ENCODE measurements at places on chromosomes 3 and 15.

GRCh38 chr3:67018105-67018788 is 20.1 kb downstream of the KBTBD8 start:
- H3K27me3 ChIP-seq = no peaks in the 10 kb centered on the region
- H3K4me1 ChIP-seq = peaks cover 14% of the 10 kb centered on the region
- peak overlapping the region; percentile 7 for H3K27ac ChIP-seq
- DNase-seq = no peak
- no peaks in the 10 kb centered on the region for H3K36me3 ChIP-seq

- peaks cover 14% of the 10 kb centered on the region for H3K4me1 ChIP-seq
- H3K27me3 ChIP-seq = no peaks in the 10 kb centered on the region
- DNase-seq = no peak
- no peak overlapping the region for H3K27ac ChIP-seq
- H3K4me3 ChIP-seq = peak overlapping the region; percentile 94
- peaks cover 3% of the 10 kb centered on the region for H3K36me3 ChIP-seq
Measured at GRCh38 chr3:142226474-142226873, 1.1 kb upstream of the GK5 start.

GRCh38 chr3:188598894-188599293 is 444.9 kb downstream of the LPP start:
- H3K4me3 ChIP-seq = no peak overlapping the region
- H3K36me3 ChIP-seq = no peaks in the 10 kb centered on the region
- no peaks in the 10 kb centered on the region for H3K4me1 ChIP-seq
- H3K27me3 ChIP-seq = no peaks in the 10 kb centered on the region

GRCh38 chr3:49255718-49256511 is 21.1 kb downstream of the C3orf62 start:
- no peaks in the 10 kb centered on the region for H3K36me3 ChIP-seq
- H3K4me1 ChIP-seq = no peaks in the 10 kb centered on the region
- no peak overlapping the region for H3K27ac ChIP-seq
- DNase-seq = no peak
- H3K27me3 ChIP-seq = peaks cover 8% of the 10 kb centered on the region
- H3K4me3 ChIP-seq = no peak overlapping the region

DNA sequence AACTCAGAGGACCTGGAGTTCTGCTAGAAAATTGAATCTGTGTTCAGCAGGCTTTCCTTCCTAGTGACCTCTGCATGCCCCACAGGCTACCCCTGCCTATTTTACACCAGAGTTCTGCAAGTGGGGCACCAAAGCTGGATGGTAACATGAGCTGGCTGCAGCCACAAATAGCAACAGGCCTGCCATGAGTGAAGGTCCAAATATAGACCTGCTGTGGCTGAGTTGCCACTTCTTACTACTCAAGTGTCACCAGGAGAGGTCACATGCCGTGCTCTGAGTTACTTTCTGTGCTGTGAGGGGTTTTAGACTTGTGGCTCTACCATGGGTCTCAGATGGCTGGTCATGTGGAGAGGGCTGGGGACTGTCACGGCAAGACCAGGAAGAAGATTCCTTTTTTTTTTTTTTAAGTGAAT is at the start of gene FSD2:
FSD2 (minus strand) TSS at position 76 of the 413 bp plus-strand sequence. CDS start 18,679 bp downstream, outside the sequence.
- DNase-seq = no peak
- H3K4me3 ChIP-seq = no peak within 1 kb of the TSS
- peaks cover 29% of the 10 kb centered on the region for H3K27me3 ChIP-seq
- H3K36me3 ChIP-seq = peaks cover 19% of the 10 kb centered on the region

- H3K4me3 ChIP-seq = no peak overlapping the region
- no peak overlapping the region for H3K27ac ChIP-seq
- DNase-seq = no peak
Measured at GRCh38 chr3:74539876-74540275, 74.6 kb downstream of the CNTN3 start.

GRCh38 chr3:21067031-21067813 is 683.8 kb downstream of the ZNF385D start:
- H3K27ac ChIP-seq = no peak overlapping the region
- H3K4me1 ChIP-seq = no peaks in the 10 kb centered on the region
- H3K36me3 ChIP-seq = no peaks in the 10 kb centered on the region

GRCh38 chr3:119601154-119601553 is 3.5 kb downstream of the PLA1A start:
- no peak overlapping the region for H3K4me3 ChIP-seq
- H3K36me3 ChIP-seq = no peaks in the 10 kb centered on the region
- H3K27ac ChIP-seq = no peak overlapping the region
- no peak for DNase-seq
- H3K4me1 ChIP-seq = no peaks in the 10 kb centered on the region
- H3K27me3 ChIP-seq = no peaks in the 10 kb centered on the region

GRCh38 chr3:111737047-111737705 is 121.9 kb upstream of the PHLDB2 start:
- no peak for DNase-seq
- H3K27ac ChIP-seq = no peak overlapping the region
- H3K36me3 ChIP-seq = no peaks in the 10 kb centered on the region
- H3K4me1 ChIP-seq = peaks cover 13% of the 10 kb centered on the region
- H3K4me3 ChIP-seq = no peak overlapping the region
- H3K27me3 ChIP-seq = no peaks in the 10 kb centered on the region

- DNase-seq = no peak
- no peak overlapping the region for H3K4me3 ChIP-seq
- no peaks in the 10 kb centered on the region for H3K27me3 ChIP-seq
- H3K4me1 ChIP-seq = no peaks in the 10 kb centered on the region
Measured at GRCh38 chr3:23086831-23087230, 116.3 kb upstream of the UBE2E2 start.

- H3K27ac ChIP-seq = peak overlapping the region; percentile 56
- peaks cover 12% of the 10 kb centered on the region for H3K4me1 ChIP-seq
- peak overlapping the region; percentile 89 for H3K4me3 ChIP-seq
- H3K36me3 ChIP-seq = peaks cover 11% of the 10 kb centered on the region
Measured at GRCh38 chr15:59371458-59372351, 966 bp downstream of the MYO1E start.

DNA sequence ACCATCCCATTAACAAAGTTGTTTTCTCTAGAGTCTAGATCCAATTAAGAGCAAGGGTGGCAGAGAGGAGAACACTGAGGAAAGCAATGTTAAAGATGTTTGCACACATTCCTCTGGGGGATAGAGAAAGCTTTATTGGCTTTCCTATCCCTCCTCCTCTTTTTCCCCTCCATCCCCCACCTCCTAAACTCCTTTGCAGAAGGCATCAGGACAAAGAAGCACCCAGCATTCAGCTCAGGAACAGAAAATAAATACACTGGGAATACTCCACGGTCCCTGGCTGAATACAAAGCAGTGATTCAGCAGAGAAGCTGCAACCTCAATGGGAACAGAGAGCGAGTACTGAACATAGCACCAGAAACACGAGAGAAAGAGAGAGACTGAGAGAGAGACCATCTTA is 21.9 kb downstream of the LSAMP start:
- no peak for DNase-seq
- H3K27ac ChIP-seq = no peak overlapping the region
- H3K4me1 ChIP-seq = no peaks in the 10 kb centered on the region
- no peaks in the 10 kb centered on the region for H3K36me3 ChIP-seq

GRCh38 chr3:66397745-66398144 is 103.1 kb downstream of the LRIG1 start:
- no peaks in the 10 kb centered on the region for H3K27me3 ChIP-seq
- DNase-seq = no peak
- H3K4me3 ChIP-seq = no peak overlapping the region
- peak overlapping the region; percentile 92 for H3K27ac ChIP-seq
- H3K36me3 ChIP-seq = peaks cover 25% of the 10 kb centered on the region

- H3K4me1 ChIP-seq = no peaks in the 10 kb centered on the region
- H3K27me3 ChIP-seq = no peaks in the 10 kb centered on the region
- H3K36me3 ChIP-seq = no peaks in the 10 kb centered on the region
- H3K4me3 ChIP-seq = no peak overlapping the region
- no peak for DNase-seq
- H3K27ac ChIP-seq = no peak overlapping the region
Measured at GRCh38 chr3:181847276-181847675, 135.6 kb downstream of the SOX2 start.

- no peak for DNase-seq
- peak overlapping the region; percentile 55 for H3K27ac ChIP-seq
- no peak overlapping the region for H3K4me3 ChIP-seq
- no peaks in the 10 kb centered on the region for H3K36me3 ChIP-seq
Measured at GRCh38 chr3:108293858-108294257, 2.5 kb upstream of the HHLA2 start.

GRCh38 chr15:83833569-83833968 is 179.6 kb downstream of the ADAMTSL3 start:
- H3K27me3 ChIP-seq = peaks cover 22% of the 10 kb centered on the region
- no peak for DNase-seq
- H3K4me1 ChIP-seq = no peaks in the 10 kb centered on the region
- H3K27ac ChIP-seq = no peak overlapping the region

GRCh38 chr3:20537234-20537633 is 351.2 kb upstream of the SGO1 start:
- H3K27me3 ChIP-seq = no peaks in the 10 kb centered on the region
- H3K4me1 ChIP-seq = no peaks in the 10 kb centered on the region
- H3K4me3 ChIP-seq = no peak overlapping the region
- no peak for DNase-seq
- H3K36me3 ChIP-seq = no peaks in the 10 kb centered on the region

GRCh38 chr15:40104296-40104864 is 4.3 kb downstream of the BMF start:
- no peak for DNase-seq
- H3K4me1 ChIP-seq = peaks cover 53% of the 10 kb centered on the region
- H3K4me3 ChIP-seq = peak overlapping the region; percentile 74
- no peaks in the 10 kb centered on the region for H3K27me3 ChIP-seq

DNA sequence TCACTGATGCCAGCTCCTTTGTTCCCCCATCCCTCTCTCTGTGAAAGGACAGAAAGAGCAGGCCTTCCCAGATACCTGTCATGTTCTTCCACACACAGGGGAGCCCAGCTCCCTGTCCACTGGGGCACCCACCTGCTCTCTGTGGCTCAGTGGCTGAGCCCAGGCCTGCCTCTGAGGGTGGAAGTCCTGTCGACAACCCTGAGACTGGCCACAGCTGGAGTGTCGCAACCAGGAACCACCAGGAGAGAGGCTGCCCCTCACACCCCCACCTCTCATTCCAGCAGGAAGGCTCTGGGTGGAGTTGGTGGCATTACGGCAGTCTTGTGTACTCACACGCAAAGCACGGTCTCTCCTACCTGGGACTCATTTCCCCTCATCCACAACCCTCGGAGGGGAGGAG is 66.3 kb downstream of the MEGF11 start:
- no peak for DNase-seq
- H3K4me1 ChIP-seq = peaks cover 3% of the 10 kb centered on the region
- H3K27me3 ChIP-seq = peaks cover 56% of the 10 kb centered on the region
- H3K27ac ChIP-seq = no peak overlapping the region

GRCh38 chr15:74137537-74137894 is 7.1 kb downstream of the ISLR2 start:
- H3K27ac ChIP-seq = no peak overlapping the region
- DNase-seq = no peak

- peaks cover 54% of the 10 kb centered on the region for H3K27me3 ChIP-seq
- H3K27ac ChIP-seq = no peak overlapping the region
- no peak for DNase-seq
- H3K36me3 ChIP-seq = peaks cover 6% of the 10 kb centered on the region
- H3K4me1 ChIP-seq = peaks cover 4% of the 10 kb centered on the region
- H3K4me3 ChIP-seq = peak overlapping the region; percentile 62
Measured at GRCh38 chr15:67862750-67863441, 23.1 kb upstream of the RNU6-1 start.

DNA sequence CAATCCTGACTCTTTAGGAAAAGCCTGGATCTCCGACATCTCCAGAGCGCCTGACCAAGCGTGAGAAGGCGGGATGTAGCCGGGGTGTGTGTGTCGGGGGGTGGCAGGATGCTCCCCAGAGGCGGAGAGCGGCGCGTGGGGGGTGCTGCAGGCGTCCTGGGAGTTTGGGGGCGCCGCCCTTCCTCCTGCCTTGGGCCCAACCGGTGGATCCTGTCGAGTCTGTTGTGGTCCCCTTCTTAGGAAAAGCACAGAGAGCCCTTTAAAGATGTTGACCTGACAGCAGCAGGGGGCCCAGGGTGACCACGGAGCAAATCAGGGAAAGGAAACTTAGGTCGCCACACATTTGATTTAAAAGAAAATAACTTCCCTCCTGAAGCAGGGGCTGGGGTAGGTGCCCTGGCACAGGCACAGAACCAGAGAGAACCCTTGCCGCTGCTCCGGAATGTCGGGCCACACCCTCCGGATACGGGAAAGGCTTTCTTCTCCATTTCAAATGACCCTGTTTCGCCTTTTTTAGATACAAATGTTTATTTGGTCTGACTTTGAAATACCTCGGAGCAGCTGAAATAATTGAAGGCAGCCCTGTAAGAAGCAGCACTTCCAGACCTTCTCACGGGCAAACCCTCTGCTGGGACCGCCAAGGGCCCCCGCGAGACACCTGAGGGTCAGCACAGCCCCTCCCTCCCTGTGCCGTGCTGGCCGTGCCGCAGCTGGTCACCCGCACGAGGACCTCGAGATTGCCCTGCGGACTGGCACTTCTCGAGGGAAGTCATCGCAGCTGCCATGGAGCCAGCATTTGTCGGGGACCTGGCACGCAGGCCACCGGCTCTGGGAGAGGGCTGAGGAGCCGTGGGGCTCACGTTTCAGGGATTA is 102.9 kb upstream of the KLF13 start:
- H3K36me3 ChIP-seq = no peaks in the 10 kb centered on the region
- peaks cover 4% of the 10 kb centered on the region for H3K4me1 ChIP-seq
- H3K27ac ChIP-seq = peak overlapping the region; percentile 66
- no peak overlapping the region for H3K4me3 ChIP-seq

GRCh38 chr3:60764870-60765269 is 486.4 kb downstream of the FHIT start:
- H3K27ac ChIP-seq = no peak overlapping the region
- H3K4me3 ChIP-seq = no peak overlapping the region
- no peaks in the 10 kb centered on the region for H3K36me3 ChIP-seq
- DNase-seq = no peak
- H3K27me3 ChIP-seq = no peaks in the 10 kb centered on the region

GRCh38 chr3:60262546-60262945 is 988.7 kb downstream of the FHIT start:
- H3K4me1 ChIP-seq = no peaks in the 10 kb centered on the region
- no peak overlapping the region for H3K4me3 ChIP-seq
- H3K27me3 ChIP-seq = peaks cover 9% of the 10 kb centered on the region

DNA sequence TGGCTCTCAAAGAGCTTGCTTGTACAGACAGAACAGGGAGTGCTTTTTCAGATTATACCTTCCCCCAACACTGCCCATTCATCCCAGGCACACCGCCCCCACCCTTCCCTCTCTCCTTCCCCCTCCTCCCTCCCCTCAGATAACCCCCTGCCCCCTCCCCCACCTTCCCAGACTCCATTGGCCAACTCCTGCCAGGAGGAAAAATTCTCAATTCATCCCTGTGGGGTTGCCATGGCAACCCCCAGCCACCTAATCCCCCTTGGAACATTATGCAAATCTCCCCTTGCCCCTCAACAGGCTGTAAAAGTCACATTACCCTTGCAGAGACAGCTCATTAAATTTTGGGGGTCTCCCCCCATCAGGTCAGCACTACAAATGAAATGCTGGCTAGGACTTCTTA is 14.3 kb downstream of the TLE3 start:
- H3K4me1 ChIP-seq = peaks cover 43% of the 10 kb centered on the region
- DNase-seq = no peak
- H3K27ac ChIP-seq = peak overlapping the region; percentile 46
- no peaks in the 10 kb centered on the region for H3K27me3 ChIP-seq
- peaks cover 41% of the 10 kb centered on the region for H3K36me3 ChIP-seq

- no peaks in the 10 kb centered on the region for H3K36me3 ChIP-seq
- DNase-seq = no peak
- no peaks in the 10 kb centered on the region for H3K4me1 ChIP-seq
- no peak overlapping the region for H3K27ac ChIP-seq
- no peaks in the 10 kb centered on the region for H3K27me3 ChIP-seq
- no peak overlapping the region for H3K4me3 ChIP-seq
Measured at GRCh38 chr3:65875393-65876027, 163.2 kb downstream of the MAGI1 start.

Measured in effector memory CD8-positive, alpha-beta T cell (primary cell).